ENCODE measurements at places on chromosomes 5 and 9.

GRCh38 chr5:171743436-171744076 is 42.1 kb upstream of the SMIM23 start:
- no peak for DNase-seq

DNA sequence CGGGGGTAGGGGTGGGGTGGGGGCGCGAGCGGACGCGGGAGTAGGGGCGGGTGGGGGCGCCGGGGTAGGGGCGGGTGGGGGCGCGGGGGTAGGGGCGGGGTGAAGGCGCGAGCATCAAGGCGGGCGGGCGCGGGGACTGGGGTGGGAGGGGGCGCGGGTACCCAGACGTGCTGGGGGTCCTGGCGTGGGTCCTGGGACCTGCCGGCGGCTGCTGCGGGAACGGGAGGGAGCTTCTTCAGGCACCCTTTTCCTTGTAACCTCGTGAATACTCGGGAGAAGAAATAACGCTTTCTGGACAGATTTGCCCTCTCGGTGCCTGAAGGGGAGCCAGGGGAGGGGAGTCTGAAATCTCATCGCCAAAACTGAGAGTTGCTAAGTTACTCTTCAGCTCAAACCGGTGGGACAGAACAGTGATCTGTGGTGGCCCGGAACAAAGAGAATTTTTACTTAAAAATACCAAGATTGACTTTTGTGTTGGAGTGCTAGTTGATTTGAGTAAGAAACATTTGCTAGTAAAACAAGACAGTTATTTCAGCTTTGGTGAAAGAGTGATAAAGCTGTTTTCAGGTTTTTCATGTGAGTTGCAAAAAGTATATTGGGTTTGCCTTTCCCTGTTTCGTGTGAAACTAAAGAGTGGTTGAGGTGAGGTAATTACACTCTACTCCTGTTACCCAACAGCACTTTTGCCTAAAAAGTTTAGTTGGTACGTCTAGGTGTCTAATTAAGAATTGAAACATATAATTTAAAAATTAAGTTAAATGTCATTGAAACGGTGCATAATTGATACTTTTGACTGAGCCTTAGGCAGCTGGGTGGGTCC is 643 bp downstream of the PLEKHG4B start:
- DNase-seq, result no peak

DNA sequence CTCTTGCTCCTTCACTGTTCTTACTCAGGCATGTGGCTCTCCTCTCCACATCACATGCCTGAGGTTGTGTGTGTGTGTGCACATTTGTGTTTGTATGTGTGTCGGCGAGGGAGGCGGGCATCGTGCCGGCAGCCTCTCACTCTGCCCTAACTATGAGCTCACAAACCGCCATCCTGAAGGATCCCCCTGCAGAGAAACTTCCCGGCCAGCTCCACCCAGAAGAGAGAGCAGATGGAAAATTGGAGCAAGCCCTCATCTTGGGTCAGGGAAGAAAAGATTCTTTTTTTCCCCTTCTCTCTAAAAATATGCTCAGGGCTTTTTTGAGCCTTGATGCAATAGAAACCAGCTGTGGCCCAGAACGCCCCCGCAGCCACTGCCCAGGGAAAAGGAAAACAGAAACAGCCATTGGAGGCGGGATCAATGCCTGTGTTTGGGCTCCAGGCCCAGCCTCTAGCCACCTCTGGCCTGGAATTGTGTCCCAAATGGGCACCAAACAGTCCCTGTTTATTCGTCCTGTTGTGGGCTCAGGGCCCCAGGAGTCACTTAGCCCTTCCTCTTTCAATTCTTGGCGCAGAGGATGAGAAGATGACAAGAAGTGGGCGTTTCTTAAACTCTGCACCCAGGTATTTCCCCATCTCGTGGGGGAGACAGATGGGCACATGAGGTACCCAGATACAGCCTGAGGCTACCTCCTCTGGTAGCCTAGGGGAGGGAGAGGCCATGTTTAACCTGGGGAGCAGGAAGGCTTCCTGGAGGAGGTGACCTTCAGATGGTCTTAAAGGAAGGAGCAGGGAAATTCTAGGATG is 151.5 kb downstream of the RGS3 start:
- no peak for DNase-seq

DNA sequence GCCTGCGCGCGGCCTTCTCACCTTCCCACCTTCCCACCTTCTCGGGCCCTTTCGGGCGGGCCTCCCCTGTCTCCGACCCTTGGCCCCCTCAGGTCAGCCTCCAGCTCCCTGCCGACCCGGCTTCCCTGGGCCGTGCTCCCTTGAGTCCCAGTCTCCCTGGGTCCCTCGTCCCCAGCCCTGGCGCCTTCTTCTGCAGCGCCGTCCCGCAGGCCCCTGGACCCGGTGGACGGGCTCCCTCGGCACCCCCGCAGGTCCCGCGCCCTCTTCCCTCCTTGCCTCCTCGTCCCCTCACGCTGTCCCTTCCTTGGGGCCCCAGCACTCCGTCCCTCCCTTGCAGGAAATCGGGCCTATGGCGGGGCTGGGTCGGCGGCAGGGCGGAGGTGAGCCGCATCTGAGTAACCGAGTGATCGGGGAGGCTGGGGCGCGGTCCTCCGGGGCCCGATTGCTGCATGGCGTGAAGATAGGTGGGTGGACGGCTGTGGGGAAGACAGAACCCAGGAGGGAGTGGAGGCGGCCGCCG is 7.6 kb downstream of the ARPC5L start:
- DNase-seq, result no peak

- DNase-seq, result no peak
Observed at GRCh38 chr5:106873568-106873967, 797.2 kb downstream of the EFNA5 start.

- no peak for DNase-seq
Observed at GRCh38 chr9:34343090-34343489, 13.7 kb downstream of the NUDT2 start.

DNA sequence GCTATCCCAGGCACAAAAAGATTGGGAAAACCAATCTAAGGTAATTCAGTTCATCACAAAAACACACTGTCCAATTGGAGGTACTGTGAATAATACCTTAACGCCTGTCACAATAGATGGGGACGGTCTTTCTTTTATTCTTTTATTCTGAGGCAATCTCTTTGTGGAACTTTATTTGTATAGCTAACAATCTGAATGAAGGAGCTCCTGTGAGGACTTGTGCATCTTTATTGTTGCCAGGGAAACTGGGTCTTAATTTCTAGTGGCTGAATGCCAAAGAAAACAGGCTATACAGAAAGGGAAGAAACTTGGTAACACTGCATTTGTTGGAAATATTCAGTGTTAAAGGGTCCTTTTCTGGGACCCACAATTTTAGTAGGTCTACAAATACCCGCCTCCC is 546.9 kb upstream of the C9orf72 start:
- no peak for DNase-seq

DNA sequence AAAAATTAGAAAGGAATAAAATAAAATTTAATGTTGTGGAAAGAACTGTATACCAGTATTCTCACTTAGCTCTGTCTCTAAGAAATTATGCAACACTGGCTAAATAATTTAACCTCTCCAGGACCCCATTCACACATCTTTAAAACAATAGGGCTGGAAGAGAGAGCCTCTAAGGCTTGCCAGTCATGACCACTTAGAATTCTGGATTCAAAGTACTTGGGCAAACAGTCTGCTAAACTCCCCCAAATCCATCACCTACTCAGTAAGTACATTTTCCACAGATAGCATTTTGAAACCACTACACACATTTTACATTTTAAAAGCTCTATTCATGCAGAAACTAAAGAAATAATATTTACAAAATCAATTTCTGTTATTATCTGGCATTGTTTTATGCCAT is 291.7 kb downstream of the TMEM167A start:
- DNase-seq, result no peak

DNA sequence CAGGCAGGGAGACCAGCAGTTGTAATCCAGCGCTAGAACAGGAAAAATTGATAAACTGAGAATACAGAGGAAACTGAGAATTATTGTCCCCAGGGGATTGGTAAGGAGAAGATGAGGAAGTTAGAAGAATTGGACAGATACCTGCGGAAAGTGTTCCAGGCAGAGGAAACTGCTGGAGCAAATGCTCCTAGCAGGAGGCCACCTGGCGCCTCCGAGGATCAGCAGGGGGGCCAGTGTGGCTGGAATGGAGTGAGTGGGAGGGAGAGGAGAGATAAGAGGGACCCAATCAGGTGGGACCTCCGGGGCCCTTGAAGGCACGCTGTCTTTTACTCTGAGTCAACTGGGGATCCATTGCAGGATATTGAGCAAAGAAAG is 695 bp upstream of the ANXA6 start:
- DNase-seq, result no peak

DNA sequence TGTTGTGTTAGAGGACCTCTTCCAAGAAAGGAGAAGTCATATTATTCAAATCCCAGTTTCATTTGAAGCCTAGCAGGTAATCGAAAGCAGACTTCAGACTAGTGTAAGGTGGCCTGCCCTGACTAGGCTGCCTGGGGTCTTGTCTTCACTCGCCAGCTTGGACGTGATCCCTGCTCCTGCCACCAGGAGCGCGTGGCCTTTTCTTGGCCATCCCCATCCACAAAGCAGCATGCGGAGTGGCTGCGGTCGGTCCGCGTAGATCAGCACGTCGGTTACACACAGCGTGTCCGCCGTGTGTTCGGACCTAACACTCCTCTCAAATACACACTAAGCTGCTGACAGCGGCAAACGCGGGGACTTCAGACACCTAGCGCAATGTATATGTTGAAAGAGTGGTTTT is 37.3 kb downstream of the CFAP77 start:
- no peak for DNase-seq

DNA sequence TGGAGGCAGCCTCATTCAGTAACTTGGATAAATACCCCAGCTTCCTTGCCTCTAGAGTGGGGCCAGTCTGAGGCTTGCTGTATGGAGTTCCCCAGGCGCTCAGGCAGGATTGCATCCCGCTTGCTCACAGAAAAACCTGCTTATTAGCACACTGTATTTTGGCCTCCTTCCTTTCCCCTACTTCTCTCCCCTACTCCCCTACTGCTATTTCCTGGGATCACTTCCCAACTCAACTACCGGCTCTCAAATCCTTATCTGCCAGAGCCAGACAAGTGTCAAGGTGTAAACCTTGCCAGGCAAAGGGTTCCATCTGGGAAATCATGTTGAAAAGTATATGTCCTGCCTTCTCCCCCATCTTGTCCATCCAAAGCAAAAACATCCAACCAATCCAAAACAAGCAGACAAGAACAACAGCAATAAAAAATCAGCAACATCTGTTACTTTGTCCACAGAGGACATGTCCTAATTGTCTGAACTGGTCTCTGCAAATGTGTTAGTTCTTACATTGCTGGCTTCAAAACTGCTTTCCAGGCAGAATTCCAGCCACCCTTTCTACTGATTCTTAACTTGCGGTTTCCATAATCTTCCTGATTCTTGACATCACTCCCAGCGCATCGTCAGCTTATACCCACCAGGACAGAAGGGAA is 164.1 kb upstream of the SEMA6A start:
- no peak for DNase-seq

DNA sequence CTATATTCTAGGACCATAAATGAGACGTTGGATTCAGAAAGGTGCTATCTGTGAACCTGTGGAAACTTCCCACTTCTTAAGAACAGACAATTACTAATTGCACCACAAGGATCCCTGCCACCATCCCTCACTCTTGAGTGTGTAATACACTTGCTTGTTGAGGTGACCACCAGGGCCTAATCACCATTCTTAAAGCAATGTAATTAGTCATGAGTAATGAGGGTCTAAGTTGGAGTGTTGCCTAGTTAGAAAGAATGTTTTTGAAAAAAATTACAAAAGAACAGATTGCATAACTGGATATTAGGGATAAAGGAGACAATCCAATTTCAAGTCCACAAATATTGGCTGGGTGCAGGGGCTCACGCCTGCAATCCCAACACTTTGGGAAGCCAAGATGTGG is 56.9 kb upstream of the TRIO start:
- DNase-seq, result no peak

DNA sequence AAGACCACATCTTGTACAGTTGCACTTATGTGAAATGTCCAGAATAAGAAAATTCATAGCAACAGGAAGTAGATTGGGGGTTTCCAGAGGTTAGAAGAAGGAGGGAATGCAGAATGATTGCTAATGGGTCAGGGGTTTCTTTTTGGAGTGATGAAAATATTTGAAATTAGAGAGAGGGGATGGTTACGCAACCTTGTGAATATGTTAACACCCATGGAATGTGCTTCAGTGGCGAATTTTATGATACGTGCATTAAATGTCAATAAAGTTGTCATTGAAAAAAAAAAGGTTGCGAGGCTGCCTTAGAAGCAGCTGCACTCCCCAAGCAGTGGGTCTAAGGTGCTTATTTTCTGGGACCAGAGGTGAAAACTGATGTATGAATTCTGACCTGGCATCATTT is 64.4 kb upstream of the SUB1 start:
- no peak for DNase-seq

- no peak for DNase-seq
Observed at GRCh38 chr5:147809830-147810666, 21.4 kb downstream of the SPINK1 start.

- DNase-seq, result no peak
Observed at GRCh38 chr5:146388386-146388785, 49.7 kb downstream of the POU4F3 start.

GRCh38 chr5:130501151-130501865 is 597.0 kb downstream of the CHSY3 start:
- no peak for DNase-seq

GRCh38 chr5:151236888-151237287 is 13.0 kb upstream of the CCDC69 start:
- DNase-seq, result no peak

GRCh38 chr9:93080406-93080805 is 15.6 kb upstream of the CARD19 start:
- DNase-seq, result no peak

- no peak for DNase-seq
Observed at GRCh38 chr5:117829646-117830045, 1158.7 kb downstream of the DTWD2 start.

DNA sequence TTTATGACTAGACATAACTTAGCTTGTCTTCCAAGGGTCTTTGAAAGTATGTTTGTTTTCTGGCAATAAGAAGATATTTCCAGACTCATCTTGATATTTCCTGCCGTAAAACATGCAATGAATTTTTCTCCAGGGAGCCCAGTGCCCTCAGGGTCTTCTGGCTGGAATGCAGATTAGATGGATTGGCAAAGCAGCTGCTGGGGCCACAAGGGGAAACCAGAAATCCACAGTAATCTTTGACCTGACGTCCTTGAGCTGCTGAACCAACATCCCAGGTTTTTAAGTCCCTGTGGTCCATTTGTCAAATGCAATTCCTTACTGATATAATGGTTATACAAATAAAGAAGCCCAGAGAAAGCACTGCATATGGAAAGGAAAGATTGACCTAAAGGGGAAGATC is 93.0 kb downstream of the THBS4 start:
- no peak for DNase-seq

All from nucleus accumbens (tissue), 56 donors.